Stimulated activated CD4-positive, alpha-beta T cell treated with anti-CD3 and anti-CD28 coated beads, TNF-alpha, amount 100 ng/mL, for 24 hours (primary cell): ENCODE measurements at places on chromosomes 1 and 21.
A peak's percentile ranks its signal among the peaks of the same experiment; 100 is the strongest.

DNA sequence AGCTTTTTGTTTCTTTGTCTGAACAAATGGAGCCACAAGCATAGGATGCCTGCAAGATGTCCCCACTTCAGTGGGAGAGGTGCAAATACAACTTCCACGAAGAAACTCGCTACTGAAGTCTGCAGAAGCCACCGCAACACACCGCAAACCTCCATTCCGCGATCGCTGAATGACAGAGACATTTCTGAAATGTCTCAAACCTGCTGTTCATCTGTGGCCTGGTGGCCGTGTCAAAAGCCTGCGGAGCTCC is 1.0 kb downstream of the TP53BP2 start:
- DNase-seq = peak; percentile 57

- DNase-seq = no peak
Measured at GRCh38 chr1:243657793-243658192, 192.2 kb downstream of the AKT3 start.

DNA sequence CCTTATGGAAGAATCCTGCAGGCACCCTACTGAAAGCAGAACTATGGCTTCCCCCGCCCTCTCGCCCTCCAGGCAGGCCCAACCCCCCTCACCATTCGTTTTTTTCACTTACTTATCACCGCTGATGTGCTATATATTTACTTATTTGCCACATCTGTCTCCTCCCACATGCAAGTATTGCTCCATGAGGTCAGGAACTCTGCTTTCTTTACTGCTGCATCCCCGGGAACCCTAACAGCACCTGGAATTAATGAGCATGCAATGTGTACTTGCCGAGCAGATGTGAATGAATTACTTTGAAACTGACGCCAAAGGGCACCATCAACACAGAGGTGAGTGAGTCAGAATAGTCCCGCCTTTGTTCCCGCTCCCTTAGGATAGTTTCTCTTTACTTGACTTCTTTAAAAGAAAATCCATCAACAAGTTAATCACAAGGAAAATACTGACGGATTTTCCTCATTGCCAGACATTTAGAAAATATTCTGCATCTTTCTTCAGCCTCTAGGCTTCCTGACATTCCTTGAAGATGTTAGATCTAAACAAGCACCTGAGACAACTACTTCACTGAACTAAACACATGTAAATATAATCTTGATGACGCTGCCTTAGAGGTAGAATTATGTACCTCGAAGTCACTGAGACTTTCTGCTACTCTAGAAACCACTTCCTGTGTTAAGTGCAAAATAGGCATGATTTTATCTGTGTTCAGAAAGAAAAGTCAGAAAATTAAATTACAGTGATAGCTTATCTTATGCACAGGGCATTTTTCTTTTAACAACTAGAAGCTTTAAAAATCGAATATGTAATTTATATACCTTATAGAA is 17.5 kb upstream of the RAB4A start:
- no peak for DNase-seq

DNA sequence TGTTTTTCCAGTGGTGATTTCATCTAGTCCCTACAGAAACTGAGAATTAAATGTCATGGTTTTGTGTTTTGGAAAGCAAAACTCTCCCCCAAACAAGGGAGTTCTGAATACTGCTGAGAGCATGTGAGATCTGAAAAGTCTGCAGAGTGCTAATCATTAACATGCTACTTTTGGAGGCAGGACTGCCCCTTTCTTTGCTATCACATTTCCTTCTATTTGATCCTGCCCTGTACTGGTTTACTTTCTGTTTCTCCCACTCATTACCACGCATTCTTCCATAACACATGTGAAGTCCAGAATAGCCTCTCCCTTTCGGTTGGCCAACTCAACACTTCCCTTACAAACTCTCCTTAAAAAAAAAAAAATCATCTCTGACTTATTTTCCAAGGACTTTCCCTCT is 63.6 kb downstream of the GADD45A start:
- DNase-seq = no peak

DNA sequence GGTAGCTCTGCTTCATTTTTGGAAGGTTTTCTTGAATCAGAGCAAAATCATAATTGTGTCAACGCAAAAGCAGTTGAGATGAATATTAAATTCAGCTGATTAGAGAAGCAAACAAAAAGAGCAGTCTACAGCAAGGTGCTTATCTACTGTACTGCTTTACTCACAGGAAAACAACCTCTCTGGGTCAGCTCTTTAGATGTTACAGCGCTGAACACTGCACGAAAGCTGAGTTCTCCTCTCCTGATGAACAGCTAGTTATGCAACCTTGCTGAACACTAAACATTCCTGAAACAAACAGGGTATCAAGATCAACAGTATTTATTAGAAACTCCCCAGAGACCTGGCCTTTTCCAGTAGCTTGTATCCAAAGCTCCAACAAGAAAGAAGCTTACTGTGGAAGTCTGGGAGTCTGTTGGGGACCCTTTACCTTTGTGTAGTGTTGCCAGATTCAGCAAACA is 41.3 kb downstream of the TBCE start:
- DNase-seq = no peak

DNA sequence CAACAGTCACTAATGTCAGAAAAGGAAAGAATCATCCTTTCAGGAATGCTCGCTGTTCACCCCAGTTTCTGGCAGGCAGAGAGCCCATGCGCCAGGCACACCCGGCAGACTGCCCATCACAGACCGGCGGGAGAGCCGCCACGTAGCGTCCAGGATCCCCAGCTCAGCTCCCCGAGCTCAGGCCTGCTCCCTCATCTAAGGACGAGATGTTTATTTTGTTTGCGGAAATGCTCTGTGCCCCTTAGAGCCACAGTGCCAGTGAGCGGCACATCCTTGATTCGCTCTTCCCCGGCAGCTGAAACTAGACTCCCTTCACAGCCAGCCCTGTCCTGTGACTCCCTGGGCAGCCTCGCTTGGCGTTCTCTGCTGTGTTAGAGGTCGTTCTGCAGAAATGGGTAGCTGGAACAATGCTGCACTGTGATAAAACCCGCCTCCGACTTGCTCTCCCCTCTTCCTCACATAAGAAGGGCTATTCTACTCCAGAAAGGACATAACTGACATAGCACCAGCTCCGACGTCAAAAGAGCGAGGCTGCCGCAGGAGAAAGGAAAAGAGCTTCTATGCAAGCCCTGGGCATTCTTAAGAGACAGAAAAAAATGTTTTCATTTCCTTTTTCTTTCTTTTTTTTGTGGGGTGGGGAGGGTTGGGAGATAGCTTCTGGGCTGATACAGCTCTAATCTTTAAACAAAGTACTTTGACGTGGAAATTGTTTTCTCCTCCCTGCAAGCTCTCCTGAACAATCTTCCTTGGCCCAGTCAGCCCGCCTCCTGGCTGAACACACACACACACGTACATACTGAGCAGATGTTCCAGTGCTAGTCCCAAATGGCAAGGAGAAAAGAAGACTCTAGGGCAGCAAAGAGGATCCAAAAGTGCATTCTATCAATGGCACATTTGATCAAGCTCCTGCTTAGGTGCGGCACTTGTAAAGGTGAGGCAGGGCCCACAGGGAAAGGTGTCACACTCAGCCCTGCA is 37.2 kb downstream of the MRAP start:
- no peak for DNase-seq

DNA sequence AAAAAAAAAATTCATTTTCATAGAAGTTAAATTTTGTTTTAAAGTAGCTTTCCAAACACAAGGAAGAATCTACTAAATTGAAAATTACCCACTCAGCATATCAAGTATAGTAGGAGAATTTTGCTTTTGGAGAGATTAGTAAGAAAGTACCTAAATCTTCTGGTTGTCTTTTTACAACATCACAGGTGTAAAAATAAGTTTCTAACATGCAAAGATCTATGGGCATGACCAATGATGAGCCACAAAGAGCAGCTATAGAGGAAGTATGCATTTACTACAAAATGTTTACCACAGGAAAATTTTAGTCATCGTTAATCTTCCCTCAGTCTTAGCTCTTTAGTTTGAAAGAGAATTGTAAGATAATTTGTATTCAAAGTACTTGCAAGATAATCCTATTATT is 28.1 kb downstream of the ANGPTL3 start:
- DNase-seq = no peak

DNA sequence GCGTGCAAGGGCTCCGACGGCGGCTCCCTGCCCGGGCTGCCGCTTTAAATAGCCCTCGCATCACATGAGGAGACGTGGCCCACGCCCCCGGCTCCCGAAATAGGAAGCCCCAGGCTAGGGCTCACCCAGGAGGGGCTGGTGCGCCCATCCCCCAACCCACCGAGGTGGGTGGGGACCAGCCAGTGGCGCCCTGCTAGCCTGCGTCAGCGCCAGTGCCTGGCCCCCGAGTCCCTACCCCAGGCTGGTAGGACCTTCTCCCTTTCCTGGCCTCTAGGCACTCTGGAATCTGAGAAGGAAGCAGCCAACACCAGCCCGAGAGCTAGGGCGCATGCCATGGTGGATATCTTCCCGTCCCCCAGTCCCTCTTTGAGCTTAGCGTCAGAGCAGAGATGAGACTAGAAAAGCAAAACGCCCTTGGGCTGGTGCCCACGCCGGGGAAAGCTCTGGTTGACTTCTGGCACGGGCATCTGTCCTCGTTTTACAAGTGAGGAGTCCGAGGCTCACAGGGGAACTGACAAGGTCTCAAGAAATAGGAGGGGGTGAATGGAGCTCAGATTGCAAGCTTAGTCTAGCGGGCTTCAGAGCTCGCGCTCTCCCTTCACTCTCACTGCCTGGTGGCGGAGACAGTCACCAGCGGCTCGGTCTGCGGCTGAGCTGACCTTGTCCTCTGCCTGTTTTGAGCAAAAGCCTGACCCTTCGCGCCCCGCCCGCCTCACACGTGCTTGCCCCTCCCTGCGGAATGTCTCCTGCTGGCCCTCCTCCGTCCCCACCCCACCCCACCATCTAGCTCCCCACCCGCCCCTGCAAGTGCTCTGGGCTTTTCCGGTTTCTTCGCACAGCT is at the start of gene FABP3:
FABP3 (minus strand) TSS at position 21 of the 841 bp plus-strand sequence. CDS start 62 bp downstream, outside the sequence.
- DNase-seq = no peak

DNA sequence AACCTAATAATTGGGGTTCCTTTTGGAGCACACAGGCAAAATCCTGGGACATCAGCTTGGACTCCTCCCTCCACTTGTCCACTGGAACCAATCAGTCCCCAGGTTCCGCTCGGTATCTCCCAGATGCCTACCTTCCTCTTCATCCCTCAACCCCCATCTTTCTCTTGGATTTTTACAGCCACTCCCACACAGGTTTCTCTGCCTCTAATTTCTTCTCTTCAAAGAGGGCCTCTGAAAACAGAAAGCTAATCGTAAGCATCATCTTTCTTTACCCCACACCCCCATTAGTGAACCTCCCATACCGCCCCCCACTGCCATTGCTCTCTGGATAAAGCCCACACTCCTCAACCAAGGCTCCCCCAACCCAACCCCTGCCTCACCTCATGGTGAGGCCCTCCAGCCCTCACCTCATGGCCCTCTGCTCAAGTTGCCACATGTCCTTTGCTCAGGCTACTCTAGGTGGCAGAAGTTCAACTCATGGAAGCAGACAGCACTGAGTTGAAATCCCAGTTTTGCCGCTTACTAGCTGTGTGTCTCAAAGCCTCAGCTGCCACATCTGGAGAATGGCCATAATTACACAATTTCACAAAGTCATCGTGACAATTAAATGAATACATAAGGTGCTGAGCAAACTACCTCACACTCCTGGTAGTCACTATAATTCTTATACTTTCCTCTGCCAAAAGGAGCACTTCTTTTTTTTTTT is 18.1 kb upstream of the WASF2 start:
- DNase-seq = no peak

- DNase-seq = peak; percentile 68
Measured at GRCh38 chr1:16420424-16421118, 16.7 kb downstream of the SPATA21 start.

DNA sequence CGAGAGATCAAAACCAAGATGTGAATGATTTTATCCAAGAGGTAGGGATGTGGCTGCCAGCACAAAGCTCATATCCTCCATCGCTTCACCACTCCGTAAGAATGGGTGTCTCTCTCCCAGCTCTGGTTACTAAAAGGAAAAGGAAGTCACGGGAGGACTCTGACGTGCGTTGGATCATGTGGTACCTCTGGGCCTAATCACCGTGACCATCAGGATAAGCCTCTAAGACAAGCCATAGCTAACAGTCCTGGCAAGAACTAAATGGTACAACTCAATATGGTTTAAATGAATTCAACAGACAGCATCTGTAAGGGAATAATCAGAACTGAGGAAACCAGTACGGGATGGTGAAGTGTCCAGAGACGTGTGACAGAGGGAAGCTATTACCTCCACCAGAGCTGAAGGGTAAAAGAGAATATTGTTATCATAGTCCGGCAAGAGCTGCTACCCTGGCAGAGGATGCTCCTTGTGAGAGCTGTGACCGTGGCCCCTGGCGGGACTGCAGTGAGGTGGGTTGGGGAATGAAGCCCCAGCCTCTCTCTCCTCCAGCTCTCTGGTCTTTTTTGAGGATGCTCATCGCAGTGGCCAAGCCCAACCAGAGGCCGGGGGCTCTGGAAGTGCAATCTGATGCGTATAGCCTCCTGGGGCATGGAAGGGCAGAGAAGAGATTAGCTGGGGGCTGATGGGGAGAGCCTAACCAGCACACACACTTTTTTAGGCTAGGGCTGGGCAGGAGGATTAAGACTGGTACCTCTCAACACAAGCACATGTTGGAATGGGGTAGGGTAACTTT is 54.2 kb downstream of the KIAA1614 start:
- DNase-seq = no peak

DNA sequence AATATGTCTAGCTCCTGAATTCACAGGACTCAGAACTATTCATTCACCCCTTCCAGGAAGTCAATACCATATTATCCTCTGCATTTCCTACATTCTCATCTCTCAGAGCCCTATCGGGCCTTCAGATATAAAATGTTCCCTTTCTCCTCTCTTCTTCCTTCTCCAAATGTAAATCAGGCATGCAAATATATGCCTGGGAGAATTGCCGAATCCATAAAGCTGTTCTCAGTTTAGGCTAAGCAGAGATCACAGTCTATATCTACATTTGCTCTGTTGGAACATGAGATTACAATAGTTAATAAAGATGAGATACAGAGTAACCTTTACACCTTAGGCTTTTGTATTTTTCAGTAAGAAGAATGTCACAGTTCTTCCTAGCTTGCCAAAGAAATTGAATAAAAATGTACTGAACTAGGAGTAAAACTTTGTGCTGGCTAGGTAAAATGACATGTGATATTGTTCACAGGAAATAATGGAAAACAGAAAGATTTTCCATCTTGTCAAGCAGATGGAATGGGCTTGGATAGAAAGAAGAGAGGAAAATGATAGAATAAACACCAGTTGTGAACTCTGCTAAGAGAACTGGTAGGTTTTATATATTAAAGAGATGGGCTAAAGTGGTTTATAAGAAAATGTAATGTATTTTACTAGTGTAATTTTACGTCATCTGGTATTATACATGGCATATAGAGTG is 161.5 kb downstream of the NRIP1 start:
- no peak for DNase-seq

- DNase-seq = no peak
Measured at GRCh38 chr1:9085306-9085940, 16.0 kb upstream of the SLC2A5 start.

- no peak for DNase-seq
Measured at GRCh38 chr1:30899577-30900389, 8.8 kb downstream of the SDC3 start.
